Sciatic nerve (tissue), 2 donors: ENCODE measurements at places on chromosomes 2 and 18.

- DNase-seq = no peak
These were observed 38.3 kb upstream of the ST3GAL5 start for GRCh38 chr2:85926931-85927661.

DNA sequence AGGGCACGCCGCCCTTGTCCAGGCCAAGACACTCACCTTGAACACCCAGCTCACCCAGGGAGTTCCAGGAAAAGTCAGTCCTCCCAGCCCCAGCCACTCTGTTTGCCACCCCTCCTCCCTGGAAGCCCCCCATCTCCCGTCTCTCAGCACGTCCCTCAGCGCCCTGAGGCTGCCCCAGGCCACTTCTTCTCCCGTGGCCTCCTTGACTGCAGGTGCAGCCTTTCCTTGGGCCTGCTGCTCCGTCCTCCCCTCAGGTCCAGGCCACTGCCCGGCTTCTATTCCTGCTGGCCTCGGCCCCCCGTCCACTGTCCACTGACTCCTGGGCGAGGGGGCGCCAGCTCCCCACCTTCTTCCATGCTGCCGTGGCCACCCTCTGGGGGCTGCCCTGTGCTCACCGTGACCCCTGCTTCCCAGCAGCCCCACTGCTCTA is 239.1 kb downstream of the HDAC4 start:
- peak; percentile 50 for DNase-seq

GRCh38 chr2:164456619-164457018 is 164.7 kb downstream of the GRB14 start:
- no peak for DNase-seq

DNA sequence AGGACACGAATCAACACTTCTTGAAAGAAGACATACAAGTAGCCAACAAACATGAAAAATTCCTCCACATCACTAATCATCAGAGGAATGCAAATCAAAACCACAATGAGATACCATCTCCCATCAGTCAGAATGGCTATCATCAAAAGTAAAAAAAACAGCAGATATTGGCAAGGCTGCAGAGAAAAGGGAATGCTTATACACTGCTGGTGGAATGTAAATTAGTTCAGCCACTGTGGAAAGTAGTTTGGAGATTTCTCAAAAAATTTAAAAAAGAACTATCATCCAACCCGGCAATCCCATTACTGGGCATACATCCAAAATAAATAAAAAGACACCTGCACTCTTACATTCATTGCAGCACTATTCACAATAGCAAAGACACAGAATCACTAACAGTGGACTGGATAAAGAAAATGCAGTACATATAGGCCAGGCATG is 78.7 kb downstream of the GRB14 start:
- DNase-seq = no peak

DNA sequence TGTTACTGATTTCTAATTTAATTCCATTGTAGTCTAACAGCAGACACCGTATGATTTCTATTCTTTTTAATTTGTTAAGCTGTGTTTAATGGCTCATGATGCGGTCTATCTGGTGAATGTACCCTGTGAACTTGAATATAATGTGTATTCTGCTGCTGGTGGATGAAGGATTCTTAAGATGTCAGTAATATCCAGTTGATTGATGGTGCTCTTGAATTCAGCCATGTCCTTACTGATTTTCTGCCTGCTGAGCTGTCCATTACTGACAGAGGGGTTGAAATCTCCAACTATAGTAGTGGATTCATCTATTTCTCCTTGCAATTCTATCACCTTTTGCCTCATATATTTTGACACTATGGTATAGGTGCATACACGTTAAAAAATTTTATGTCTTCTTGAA is 373.3 kb upstream of the RAB12 start:
- DNase-seq = no peak

- DNase-seq = no peak
These were observed 25.4 kb downstream of the NOP58 start for GRCh38 chr2:202290970-202291369.

- DNase-seq = peak; percentile 51
These were observed 56.0 kb downstream of the HDAC4 start for GRCh38 chr2:239344857-239345216.

GRCh38 chr2:68878071-68878711 is 7.0 kb upstream of the BMP10 start:
- no peak for DNase-seq

- DNase-seq = no peak
These were observed 860 bp downstream of the CTNNA2 start for GRCh38 chr2:79513711-79514110.

DNA sequence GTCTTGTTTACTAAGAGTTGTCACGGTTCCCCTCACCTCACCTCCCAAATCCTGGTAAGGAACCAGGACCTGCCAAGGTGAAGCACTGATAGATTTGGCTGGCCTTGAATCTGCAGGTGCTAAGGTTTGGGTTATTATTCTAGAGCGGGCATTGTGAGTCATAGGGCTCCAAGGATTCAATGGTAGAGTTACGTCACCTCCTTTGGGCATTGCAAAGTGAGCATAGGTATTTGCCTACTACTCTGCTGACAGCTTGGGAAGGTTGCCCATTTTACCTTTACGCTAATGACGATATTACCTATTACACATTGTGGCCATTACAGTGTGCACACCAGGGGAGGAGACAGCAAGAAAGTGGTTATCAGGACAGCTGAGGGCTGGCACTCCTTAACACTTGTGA is 59.3 kb downstream of the SETBP1 start:
- DNase-seq = no peak

- no peak for DNase-seq
These were observed 13.1 kb upstream of the SNTG2 start for GRCh38 chr2:937530-937929.

DNA sequence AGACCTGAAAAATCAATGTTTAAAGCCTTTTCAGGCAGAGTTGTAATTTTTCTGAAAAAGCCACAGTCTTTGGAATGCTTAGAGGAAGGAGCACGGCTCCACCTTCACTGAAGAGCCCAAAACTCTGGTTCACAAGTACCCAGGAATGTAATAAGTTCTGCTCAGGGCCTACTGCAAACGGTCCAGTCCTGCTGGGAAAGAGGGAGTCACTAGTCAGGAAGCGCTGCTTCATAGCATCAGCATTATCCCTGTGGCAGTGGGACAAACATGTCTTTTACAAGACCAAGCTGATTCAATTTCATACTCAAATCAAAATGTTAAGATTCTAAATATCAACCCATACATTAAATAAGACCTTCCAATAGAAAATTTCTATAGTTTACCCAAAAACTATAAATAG is 152.9 kb upstream of the PGAP1 start:
- no peak for DNase-seq

DNA sequence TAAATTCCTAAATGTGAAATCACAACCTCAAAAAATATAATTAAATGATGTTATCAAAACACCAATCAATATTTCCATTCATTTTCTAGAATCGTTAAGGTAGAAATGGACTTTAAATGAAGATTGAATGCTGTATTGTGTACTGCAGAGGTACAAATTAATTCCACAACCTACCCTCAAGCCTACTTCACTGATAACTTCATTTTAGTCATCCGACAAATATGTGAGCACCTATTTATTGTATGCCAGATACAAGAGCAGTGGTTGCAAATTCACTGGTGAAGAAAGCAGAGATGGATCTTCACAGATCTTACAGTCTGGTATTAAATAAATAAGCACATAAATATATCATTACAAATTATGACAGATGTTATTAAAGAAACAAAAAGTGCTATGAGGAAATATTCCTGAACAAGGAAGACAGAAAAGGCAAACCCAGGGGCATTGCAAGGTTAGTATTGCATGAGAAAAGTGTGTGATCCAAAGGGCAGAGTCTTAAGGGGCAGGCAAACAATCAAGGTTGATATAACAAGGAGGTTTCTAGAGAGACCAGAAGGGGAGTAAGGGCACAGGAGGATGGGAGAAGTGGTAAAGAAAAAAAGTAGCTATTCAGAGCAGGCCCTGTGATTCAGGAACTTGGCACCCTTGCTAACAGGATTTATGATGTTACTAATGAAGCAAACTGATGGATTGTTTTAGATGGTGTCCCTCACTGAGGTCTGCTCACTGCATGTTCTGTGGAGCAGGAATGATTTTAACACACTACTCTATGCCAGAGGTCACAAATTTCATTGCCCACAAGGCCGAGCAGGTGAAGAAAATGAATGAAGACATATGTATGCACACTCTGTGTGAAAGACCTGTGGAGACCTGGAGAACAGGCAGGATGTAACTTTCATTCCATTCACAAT is 128.0 kb upstream of the CCDC150 start:
- no peak for DNase-seq

DNA sequence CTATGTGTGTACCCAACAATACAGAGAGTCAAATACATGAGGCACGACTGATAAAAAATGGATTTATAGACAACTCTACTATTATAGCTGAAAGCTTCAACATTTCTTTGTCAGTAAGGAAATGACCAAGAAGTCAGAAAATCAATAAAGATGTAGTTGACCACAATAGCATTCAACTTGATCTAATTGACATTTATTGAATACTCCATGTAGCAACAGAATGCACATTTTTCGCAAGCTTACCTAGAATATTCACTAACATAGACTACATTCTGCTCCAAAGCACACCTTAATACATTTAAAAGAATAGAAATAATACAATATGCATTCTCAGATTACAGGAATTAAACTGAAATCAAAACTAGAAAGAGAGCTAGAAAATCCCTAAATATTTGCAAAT is 49.2 kb upstream of the ZNF804A start:
- DNase-seq = no peak

- DNase-seq = no peak
These were observed 510.1 kb upstream of the SLC39A10 start for GRCh38 chr2:195146761-195147541.

DNA sequence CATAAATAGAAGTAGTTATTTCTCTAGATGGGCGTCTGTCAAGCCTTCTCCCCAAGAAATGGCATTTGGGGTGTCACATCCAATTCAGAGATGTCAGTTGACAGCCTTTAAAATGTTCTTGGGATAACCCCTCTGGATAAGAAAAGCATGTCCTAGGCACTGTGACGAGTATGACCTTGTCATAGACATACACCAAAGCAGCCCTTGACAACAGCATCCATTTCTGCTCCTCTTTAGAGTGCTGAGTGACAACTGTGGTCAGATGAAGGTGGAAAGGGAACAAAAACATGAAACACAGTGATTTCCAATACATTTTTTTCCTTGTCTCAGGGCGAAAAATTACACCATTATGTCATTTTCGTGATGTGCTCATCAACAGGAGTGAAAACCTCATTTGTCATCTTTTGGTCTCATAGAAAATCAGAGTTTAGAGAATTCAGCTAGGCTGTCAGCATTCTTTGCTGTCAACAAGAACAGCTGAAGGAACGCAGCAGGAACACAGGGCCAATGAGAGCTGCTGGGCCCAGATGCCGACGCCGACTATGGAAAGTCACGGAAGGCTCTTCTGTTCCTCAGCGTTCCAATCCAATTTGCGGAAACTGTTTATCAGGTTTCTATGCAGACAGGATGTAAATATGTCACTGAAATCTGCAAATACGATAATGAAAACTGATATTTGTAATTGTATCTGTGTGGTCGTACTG is 193.2 kb downstream of the ICOS start:
- no peak for DNase-seq

DNA sequence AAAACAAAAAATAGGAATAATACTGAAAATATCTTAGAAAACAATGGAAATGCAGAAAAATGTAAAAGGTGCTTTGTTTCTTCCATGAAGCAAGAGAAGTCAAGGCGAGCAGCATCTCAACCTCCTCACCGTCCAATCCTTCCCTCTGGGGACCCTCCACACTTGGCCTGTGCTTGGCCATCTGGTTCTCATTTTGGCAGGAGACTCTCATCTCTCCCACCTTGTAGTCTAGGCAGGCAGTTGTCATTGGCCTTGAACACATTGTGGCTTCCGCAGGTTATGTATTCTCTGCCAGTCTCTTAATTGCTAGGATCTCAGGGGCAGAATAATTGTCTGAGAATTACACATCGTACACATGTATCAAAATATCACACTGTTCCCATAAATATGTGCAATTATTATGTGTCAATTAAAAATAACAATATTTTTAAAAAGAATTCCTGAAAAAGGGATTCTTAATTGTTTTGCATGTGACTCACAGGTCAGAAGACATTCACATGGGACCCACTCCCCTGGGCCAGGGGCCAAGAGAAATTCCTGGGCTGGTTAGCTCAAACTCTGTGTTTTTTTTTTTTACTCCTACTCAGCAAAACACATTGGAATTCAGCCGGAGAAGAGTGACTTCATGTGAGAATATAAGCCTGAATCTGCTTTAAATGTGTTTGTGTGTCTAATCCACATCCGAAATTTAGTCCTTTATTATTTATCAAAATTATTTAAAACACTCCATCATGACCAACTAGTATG is 14.0 kb upstream of the ANKRD62 start:
- DNase-seq = peak; percentile 77

DNA sequence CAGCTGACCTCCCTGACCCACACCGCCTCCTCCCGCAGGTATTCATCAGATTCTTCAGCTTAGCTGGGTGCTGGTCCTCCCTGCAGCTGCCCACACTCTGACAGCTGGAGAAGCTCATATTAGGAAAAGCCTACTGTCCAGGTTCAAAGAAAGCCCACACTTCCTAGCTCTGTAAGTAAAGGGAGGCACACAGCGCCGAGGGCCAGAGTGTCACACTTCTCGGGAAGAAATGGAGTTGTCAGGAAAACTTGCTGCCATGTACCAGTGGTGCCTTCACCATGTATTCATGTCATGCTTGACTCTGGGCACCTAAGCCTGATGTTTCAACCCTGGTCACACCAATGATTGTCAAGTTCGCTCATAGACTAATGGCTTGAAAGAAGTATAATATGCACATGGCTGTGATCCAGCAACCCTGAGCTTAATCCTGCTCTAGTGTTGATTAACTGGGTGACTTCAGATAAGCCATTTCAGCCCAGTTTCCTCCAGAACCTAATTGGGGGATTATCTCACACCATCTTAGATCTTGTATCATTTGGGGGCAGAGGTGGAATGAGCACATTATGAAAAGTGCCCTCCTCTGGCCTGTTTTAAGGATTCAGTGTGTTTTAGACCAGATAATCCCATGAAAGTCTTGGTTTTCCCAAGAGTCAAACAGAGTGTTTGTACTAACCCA is 180.3 kb upstream of the PARD3B start:
- DNase-seq = no peak

- DNase-seq = peak; percentile 59
These were observed 155.5 kb downstream of the ZFP36L2 start for GRCh38 chr2:43070676-43071502.

- no peak for DNase-seq
These were observed 115.5 kb upstream of the RAB27B start for GRCh38 chr18:54712758-54713157.

DNA sequence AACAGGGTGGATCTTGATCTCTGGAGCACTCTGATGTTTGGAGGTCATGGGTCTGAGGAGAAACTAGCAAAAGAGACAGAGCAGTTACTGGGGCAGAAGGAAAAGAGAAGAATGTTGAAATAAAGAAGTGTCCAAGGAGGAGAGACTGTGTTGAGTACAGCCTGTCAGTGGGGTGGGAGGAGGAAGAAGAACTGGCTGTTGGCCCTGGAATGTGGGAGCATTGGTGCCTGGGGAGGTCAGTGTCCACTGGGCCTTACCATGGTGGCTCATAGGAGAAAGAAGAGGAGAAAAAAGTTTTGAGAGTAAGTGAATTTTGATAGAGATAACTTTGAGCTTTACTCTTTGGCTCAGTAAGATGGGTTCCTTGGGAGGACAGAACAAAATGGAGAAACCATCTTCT is 499.0 kb downstream of the TXNL1 start:
- DNase-seq = no peak

- no peak for DNase-seq
These were observed 156.1 kb upstream of the VRK2 start for GRCh38 chr2:57890464-57890863.

- peak; percentile 77 for DNase-seq
These were observed 38.8 kb downstream of the BMP10 start for GRCh38 chr2:68832233-68832869.

- no peak for DNase-seq
These were observed 83.4 kb upstream of the RTN4 start for GRCh38 chr2:55133467-55134315.
